ENCODE measurements at places on chromosomes 5 and 9.

- DNase-seq, result no peak
Measured at GRCh38 chr5:137899493-137899892, 10.2 kb downstream of the PKD2L2 start.

DNA sequence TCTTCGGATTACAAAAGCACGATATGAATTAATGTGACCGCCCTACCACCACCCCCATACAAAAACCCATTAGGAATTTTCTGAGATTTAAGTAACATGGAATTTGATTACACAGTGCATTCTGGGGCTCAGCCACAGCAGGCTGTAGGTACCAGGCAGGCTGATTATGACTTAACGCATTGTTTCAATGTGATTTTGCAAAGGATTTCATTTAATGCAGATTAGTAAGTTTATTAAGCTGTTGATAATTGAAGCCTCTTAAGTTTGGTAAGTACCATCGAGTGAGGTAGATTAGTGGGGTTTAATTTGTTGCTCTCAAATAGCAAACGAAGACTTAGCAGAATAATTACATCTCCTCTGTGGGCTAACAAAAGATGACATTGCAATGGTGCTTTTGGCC lies 240.1 kb downstream of the TRPM3 start:
- no peak for DNase-seq

GRCh38 chr9:134546746-134547145 lies 94.9 kb upstream of the COL5A1 start:
- no peak for DNase-seq

- DNase-seq, result no peak
Measured at GRCh38 chr5:67652201-67652600, 455.6 kb upstream of the CD180 start.

GRCh38 chr9:108569624-108570023 lies 286.2 kb downstream of the ACTL7B start:
- DNase-seq, result no peak

DNA sequence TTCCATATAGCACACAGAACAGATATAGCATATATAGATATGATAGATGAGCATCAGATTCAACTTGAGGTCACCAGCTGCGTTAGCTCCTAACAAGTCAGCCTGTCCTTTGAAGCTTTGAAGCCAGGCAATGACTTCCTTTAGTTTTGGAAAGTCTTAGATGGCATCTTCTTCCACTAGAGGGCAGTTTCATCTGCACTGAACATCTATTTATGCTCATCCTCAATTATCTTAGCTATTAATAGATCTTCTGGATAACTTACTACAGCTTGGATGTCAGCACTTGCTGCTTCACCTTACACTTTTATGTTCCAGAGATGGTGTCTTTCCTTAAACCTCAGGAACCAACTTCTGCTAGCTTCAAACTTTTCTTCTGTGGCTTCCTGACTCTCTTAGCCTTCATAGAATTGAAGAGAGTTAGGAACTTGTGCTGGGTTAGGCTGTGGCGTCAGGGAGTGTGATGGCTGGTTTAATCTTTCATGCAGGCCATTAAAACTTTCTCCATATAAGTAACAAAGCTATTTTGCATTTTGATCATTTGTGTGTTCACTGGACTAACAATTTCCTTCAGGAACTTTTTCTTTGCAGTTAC lies 1401.4 kb downstream of the EFNA5 start:
- no peak for DNase-seq

GRCh38 chr5:115435065-115435777 lies 109.4 kb downstream of the FEM1C start:
- no peak for DNase-seq

DNA sequence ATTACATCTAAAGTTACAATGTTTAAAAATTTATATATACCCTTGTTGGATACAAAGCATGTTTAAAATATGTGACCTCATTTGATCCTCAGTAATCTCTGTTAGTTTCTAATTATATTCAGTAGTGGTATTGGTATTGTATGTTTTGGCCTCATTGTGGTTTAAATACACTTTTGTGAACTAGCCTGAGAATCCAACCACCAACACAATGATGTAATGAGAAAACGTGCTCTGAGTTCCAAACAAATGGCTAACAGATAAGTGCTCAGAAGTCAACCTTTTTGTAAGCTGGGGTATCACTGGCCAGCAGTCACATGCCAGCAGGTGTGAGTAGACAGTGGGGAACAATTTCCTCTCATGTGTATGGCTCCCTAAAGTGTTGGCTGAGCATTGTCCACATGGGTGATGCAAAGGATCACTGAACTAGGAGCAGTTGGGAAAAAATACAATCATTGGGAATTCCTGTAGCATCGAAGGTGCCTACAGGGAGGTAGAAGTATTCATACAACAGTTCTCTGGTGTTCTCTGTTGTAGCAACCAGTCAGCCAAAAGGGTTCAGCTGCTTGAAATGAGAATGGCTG lies 56.1 kb downstream of the DOCK8 start:
- DNase-seq, result no peak

DNA sequence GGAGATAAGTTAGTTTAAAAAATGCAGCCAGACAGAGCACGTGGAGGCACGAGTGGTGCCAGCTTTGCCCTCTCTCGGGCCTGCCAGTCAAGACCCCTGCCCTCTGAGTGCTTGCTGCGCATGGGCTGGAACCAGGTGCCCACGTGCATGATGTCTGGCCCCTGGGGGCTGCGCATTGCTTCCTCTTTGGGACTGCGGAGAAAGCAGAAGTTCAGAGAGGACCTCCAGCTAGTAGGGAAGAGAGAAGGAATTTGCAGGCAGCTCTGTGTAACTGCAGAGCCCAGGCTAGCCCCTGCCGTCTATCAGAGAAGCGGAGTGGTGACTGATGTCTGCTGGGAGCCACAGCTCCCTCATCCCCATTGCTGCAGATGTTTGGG lies 9.7 kb upstream of the RNU6ATAC start:
- DNase-seq, result peak; percentile 67

DNA sequence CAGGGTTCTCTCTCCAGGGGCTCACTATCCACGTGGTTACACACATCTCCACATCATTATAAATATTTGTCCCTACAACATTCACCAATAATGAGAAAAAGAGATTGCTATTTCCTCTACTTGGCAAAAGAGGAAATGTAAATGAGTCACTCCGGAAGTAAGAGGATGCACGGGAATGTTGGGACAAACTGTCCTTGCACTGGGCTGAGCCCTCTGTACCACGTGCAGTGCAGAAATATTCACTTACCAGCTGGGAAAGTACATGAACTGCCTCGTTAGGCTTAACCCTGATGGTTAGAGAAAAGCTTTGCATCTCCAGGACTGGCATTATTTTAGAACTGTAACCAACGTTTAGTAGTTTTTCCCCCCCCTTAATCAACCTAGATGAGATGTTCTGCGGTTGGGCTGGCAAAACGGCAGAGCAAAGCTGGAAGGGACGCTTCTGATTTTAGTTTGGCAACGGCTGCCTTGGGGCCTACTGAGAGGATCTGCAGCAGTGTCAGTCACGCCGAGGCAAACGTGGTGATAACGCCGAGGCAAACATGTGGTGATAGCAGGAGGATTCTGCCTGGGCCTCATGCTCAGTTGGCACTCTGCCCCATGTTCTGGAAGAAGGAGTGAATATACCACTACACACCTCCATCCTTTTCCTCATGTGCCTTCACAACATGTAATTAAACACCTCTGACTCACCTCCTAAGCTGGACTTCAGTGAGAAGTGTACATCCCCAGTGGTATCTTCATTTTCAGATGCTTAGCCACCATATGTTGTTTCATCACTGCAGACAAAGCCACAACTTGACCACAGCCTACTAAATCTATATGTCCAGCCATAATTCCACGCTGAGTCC lies 661.4 kb upstream of the KLF4 start:
- DNase-seq, result no peak

DNA sequence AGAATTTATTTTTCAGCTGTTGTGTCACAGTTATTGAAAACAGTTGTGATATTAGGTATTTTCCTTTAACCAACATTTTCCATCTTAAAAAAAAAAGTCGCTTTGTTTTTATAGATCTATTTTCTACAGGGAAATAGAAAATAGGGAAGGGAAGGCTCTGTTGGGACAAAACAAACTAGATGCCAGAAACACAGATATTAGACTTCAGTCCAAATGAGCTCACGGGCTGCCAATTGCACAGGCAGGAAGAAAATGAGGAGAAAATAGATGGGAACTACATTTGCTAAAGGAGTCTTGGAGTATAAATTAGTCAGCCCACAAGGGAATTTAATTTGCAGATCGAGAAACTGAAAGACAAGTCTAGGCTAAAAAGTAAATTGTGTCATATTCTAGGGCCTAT lies 21.4 kb upstream of the ISOC1 start:
- DNase-seq, result no peak

DNA sequence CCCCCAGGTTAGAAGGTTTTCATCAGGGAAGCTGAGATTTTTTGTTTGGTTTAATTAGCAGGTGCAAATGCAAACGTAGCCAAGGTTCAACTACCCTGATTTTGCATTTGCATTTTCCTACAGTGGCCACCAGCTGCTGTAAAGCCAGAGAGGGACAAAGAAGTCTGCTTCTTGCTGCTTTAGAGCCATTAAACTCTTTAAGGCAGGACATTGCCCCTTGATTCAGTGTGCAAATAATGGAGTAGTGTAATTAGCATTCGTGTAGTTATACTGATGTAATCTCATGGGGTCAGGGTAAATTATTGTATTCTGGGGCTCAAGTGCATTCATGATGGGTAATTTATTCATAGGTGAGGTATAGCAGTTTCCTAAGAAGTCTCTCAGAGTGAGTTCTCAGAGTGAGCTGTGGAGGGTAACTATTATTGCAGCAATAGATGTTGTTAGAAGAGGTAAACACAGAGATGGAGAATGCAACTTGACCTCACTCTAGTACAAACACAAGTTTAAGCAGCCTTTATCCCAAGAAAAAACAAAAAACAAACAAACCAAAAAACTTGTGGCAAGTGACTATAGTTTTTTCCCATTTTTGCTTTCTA lies 526.5 kb downstream of the KIF4B start:
- no peak for DNase-seq

DNA sequence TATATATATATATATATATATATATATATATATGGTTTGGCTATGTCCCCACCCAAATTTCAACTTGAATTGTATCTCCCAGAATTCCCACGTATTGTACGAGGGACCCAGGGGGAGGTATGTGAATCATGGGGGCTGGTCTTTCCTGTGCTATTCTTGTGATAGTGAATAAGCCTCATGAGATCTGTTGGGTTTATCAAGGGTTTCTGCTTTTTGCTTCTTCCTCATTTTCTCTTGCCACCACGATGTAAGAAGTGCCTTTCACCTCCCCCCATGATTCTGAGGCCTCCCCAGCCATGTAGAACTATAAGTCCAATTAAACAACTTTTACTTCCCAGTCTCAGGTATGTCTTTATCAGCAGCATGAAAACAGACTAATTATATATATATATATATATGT lies 52.3 kb upstream of the ADAMTS2 start:
- DNase-seq, result no peak

DNA sequence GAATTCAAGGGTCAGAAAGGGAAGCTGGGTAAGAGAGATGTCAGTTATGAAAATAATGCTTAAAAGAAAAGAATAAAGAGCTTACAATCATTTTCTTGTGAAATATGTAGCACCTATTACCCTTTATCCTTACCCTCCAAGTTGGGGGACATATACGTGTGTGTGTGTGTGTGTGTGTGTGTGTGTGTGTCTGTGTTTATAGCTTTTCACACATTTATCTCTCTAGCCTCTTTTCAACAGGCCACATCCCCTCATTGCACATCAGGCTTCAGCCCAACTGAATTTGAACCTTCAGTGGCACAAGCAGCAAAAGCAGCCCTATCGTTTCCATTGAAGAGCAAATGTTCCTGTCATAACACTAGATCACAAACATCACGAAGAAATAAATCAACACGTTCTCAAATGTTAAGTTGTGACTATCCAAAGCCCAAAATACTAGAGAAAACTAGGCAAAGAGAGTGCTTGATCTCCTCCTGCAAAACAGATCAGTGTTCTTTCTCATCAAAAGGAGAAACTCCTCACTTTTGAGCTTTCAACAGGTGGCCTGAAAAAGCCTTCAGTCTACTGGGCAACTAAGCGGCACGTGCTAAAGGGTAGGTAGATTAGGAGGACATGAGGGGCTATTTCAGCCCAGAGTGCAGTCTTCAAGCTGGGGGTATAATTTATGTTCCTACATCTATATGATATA lies 416.4 kb downstream of the EFNA5 start:
- no peak for DNase-seq

GRCh38 chr5:55407059-55407684 lies 99.4 kb downstream of the MTREX start:
- DNase-seq, result no peak

DNA sequence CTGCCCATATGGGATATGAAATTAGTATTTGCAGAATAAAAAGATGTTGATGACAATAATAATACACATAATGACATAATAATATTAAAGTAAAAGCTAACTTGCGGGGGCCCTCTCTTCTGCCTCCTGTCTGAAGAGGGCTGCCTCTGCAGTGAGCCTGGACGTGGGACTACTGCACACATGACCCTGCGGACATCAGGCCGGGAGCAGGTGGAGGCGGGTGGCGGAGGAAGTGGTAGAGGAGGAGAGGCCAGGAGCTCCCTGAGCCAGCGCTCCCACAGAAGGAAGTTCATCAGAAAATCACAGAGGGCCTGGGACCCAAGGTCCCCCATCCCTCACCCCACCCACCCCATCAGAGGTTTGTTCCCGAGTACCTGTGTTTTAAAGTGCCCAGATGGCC lies 60.5 kb downstream of the ROPN1L start:
- no peak for DNase-seq

DNA sequence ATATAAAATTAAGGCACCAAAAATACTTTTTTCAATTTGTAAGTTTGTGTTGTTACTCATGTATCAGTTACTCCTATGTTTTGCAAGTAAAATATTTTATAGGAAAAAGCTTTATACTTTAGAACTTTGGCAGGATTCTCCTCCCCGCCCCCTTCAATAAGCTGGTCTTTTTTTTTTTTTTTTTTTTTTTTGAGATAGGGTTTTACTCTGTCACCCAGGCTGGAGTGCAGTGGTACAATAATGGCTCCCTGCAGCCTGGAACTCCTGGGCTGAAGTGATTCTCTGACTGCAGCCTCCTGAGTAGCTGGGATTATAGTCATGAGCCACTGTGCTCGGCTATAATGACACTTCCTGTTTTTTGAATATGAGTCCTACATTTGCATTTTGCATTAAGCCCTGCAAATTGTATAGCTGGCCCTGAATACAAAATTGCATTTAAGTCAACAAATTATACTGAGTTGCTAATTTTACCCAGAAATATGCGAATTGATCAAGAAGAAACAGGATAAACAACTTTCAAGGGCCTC lies 192.9 kb downstream of the PIK3R1 start:
- no peak for DNase-seq

GRCh38 chr5:41908374-41909079 lies 4.4 kb downstream of the RIMOC1 start:
- no peak for DNase-seq

GRCh38 chr5:79119486-79119885 lies 7.9 kb downstream of the BHMT start:
- no peak for DNase-seq

GRCh38 chr5:3836528-3836927 lies 240.9 kb downstream of the IRX1 start:
- no peak for DNase-seq

- no peak for DNase-seq
Measured at GRCh38 chr9:117886616-117887015, 182.4 kb downstream of the TLR4 start.

- no peak for DNase-seq
Measured at GRCh38 chr5:87423755-87424154, 11.0 kb upstream of the CCNH start.

Measured in lower lobe of right lung (tissue), 2 donors.